Suppressor macrophage treated with lipopolysaccharide for 4 hours (primary cell): ENCODE measurements at places on chromosomes 1 and 21.

DNA sequence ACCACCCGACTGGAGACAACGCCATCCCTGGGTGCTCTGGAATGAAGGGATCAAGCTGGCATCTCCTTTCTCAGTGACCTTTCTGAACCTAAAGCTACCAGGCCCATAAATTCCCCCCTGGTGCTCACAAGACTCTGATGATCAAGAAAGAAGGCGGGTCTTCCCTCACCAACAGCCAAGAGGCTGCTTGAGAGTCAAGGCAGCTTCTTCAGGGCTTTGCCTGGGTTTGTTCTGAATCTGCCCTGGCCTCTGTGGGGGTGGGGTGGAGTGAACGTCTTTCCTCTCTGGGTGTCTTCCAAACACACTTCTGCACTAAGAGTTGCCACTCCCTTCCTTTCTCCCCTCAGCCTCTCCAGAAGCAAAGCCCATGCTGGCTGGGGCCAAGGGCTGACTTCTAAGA lies 36.1 kb downstream of the CD247 start:
- no peak for DNase-seq

DNA sequence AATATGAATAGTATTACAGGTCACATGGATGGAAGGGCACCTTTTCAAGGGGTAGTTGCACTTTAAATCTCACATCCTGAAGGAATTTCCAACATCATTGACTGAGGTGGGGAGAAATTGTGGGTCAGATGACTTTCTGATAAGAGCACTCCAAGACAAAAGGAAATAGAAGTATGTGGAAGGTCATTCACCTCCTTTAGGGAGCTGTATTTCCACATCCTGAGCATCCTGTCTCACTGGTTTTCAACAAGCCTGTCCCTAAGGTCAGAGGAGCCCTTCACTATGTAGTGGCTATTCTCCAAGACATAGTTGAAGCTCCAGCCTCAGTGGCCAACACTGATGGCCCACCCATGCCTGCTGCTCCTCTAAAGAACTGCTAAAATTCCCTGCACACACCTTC lies 76.5 kb downstream of the ATP1A1 start:
- DNase-seq: no peak

DNA sequence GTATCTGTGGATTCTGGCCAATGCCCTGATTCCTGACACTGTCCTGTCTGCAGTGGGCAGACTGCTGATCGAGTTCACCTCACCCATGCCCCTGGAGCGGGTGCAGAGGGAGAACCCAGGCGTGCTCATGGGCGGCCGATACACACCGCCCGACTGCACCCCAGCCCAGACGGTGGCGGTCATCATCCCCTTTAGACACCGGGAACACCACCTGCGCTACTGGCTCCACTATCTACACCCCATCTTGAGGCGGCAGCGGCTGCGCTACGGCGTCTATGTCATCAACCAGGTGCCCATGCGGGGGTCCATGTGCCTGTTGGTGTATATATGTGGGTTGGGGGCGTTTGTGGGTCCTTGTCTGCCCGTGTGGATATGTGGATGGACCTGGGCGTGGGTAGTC lies 2.6 kb downstream of the B4GALT2 start:
- DNase-seq: no peak

DNA sequence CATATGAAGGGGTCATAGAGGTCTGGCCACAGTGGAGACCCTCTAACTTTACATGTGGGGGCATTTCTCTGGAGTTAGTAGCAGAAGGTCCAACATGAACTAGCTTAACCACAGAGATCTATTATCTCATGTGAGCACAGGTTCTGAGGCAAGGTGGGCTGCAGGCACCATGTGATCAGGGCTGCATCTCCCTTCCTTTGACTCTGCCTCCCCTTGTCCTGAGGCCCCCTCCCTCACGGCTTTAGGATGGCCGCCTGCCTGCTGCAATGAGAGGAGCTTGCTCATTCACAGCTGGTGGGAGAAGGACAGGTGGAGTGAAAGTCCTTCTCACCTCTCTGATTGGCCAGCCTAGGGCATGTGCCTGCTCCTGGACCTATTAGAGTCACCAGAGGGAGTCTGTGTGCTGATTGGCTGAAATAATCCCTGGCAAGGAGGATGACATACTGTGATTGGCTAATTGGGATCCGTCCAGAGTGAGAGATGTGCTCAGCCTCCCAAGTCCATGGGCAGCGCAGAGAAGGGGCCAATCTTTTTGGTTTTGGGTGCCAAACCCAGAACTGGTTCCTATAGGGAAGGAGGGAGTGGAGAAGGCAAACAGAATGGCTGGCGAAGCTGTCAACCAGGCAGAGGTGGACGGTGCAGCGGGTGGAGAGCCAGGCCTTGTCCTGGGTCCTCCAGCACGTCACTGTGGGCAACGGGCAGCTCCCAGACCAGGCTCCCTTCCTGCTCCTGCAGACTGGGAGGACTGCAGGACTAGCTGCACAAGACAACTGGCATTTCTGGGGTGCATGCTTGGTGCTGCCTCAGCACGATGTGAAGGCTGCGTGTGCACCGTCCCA lies 39.4 kb upstream of the C1orf174 start:
- DNase-seq: no peak

DNA sequence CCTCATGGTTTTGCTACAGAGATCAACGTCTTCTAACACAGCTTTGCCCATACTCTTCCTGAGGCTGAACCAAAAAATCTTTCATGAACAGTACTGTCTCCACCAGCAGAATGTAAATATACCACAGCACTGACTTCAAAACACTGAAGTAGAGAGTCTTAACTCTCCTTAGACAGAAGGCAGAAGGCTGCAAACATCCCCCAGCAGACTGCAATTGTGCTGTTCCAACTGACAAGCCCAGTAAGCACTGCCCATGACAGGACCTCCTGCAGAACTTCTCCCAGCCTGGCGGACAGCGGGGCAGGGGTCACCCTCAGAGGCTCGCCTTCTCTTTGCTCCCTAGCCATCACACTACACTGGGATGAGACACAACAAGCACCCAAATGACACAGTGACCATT lies 218.7 kb downstream of the RERE start:
- DNase-seq: no peak

DNA sequence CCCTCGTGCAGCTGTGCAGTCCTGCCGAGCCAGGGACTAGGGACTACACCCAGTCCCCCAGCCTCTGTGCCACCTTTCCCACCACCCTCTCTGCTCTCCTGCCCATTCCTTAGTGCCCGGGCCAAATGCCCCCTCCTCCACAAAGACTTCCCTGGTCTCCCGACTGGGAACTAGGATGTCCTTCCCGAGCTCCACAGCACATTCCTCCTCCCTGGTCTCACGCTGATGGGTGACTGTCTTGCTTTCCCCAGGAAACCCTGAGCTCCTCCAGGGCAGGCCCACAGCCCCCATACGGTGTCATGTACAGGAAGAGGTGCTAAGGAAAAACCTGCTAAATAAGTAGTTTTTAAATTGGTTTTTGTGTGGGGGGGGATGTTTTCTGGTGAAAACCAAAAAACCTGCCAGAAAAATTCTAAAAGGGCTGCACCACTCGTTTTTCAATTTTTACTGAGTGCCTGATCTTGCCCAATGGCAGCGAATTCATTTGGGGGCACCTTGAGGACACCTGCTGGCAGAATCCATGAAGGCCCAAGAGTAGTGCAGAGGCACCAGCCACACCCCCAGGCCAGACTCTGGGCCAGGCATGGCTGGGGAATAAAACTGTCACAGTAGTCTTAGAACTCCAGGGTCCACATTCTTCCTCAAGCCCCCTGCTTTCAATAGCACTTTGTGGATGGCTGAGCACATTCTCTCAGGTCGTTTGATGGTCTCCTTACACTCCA lies 50.4 kb downstream of the GLIS1 start:
- no peak for DNase-seq

DNA sequence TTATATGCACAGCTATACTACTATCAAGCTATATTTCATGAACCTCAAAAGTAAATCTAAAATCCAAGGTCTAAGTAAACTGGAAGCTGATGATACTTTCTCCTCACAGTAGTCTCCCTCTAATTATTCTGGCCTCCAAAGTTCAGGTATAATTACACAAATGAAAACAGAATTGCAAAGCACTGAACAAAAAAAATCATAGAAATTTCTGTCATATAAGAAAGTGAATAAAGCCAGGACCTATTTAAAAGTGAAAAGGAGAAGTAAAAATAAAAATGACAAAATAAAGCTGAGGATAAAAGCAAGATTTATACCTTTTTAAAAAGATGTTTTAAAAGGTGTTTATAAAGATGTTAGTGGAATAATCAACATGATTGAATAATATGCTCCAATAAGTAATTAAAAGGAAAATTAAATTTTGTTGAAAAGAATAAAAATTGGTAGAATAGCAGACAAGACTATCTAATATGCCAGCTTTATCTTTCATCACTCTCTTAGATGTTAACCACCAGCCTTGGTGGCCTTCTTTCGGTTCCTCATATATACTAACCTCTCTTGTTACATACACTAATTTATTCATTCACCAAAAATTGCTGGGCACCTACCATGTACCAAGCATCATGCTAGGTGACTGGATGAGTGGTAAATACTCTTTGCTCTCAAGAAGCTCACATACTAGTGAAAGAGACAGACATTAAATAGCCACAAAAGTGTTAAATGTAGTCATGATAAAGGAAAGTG lies 25.1 kb downstream of the SHCBP1L start:
- DNase-seq: no peak

DNA sequence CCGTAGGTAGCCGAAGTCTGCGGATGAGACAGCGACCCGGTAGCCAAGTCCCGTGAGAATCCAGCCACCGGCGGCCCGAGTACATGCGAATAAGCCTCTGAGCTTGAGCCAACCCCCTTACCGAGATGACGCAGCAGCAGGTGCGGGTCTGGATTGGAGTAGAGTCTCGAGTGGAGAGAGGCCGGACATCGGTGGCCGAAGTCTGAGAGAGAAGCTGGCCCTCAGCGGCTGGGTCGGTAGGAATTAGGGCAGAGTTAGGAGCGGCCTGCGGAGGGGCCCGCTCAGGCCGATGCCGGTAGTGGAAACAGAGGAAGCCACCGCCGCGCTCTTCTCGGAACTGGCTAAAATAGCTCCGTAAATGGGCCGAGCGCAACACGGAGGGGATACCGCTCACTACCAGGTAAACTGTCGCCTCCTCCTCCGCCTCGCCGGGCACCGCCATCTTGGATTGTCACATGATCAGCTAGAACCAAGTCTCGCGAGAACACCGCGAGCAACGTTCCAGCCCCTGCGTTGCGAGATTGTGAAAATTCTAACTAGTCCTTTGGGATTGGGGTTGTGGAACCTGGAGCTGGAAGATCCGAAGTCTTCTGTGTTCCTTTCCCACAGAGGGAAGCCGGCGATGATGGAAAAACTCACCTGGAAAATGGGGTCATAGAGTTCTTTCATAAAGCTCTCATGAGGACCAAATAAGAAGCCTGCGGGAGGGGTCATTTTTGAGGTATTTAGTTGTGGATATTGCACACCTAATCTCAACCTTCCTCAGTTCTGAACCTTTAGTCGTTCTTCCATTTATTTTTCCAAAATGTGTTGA lies at the start of gene GPATCH3:
Gene GPATCH3 (minus strand): TSS at position 467 of the 814 bp plus-strand sequence. CDS start 25 bp downstream, at position 442.
- peak; percentile 96 for DNase-seq

- no peak for DNase-seq
These were observed 146.8 kb upstream of the DMRTA2 start for GRCh38 chr1:50570066-50570468.

DNA sequence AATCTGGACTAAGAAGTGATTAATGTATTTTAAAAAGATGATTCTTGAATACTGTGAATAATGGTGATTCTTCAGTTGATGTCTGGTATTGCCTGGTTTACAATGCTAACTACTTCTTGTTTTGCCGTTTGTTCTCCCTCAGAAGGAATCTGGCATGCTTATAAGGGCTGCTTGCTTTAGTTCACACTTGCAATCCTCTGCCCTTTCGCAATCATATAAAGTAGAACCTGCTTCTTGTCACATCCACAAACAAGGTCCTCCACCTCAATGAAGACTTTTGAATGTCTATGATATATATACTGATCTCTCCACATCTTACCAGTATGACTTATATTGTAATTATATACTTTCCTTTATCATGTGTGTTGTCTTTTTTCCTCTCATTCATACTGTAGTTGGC lies 92.6 kb downstream of the ADGRL4 start:
- DNase-seq: no peak

DNA sequence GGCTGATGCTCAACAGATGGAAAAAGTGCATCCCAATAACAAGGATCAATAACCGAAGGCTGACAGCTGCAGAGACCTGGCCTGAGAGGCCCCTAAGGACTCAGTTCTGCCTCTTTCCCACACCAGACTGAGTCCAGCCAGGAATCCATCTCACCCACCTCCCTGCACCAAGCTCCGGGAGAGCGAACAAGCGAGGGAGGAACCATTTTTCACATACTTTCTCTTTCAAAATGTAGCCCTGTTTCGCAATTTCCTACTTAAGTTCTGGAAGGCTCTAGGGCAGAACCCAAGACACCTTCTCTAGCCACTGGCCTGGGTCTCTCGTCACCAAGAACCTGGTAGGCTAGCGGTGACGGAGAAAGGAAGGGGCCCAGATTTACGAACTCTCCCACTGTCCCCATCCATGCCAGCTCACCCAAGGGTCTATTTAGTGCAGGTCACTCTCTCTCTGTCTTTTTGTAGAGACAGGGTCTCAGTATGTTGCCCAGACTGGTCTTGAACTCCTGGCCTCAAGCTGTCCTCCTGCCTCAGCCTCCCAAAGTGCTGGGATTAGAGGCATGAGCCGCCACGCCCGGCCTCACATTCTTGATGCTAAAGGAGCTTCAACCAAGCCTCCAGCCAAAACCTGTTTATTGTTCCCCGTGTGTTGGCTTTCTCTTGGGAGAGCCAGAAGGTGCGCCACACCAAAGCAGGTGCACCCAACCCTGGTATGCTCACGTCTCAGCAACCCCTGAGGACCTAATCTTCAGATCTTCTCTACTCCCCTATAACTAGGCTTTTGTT lies 10.9 kb upstream of the GNL2 start:
- peak; percentile 70 for DNase-seq

DNA sequence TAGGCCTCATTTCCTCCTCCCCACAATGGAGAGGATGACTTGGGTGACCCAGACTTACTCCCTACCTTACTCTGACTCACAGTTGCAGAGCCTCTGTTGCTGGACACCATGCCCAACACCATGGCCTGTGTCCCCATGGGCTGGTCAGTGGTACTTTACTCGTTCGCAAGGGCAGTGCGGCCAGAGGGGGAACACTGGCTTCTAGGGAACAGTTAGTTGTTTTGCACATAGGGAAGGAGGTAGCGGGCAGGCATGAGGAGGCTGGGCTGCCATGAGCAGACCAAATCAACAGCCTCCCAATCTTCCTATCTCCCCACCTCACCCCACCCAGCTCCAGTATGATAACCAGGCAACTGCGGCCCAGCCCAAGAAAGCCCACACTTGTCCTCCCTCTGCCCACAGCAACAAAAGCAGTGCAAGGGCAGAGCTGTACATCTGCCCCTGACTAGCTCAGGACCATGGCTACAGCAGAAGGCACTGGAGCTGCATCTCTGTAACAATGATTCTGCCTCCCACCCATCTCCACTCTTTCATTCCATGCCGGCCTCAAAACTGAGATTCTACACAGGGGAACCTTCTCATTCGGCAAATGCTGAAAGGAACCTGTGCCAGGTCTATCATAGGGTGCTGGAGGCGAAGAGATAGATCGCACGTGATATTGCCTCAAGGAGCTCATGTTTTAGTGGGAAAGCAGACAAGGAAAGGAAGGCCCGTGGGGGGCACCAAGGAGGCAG lies 18.6 kb downstream of the TAL1 start:
- no peak for DNase-seq

GRCh38 chr1:86991549-86992186 lies 77.2 kb downstream of the HS2ST1 start:
- DNase-seq: no peak

- DNase-seq: no peak
These were observed 18.0 kb downstream of the BMP8A start for GRCh38 chr1:39509360-39510009.

GRCh38 chr1:77829851-77830250 lies 50.4 kb downstream of the MIGA1 start:
- DNase-seq: no peak

GRCh38 chr1:65083263-65083896 lies 64.6 kb upstream of the AK4 start:
- peak; percentile 95 for DNase-seq

- peak; percentile 57 for DNase-seq
These were observed 25.0 kb downstream of the LAMB3 start for GRCh38 chr1:209627027-209627731.
